Gastrocnemius medialis (tissue), 4 donors: ENCODE measurements at places on chromosomes 2 and 18.

GRCh38 chr2:238928520-238929241 is 80.8 kb downstream of the TWIST2 start:
- no peaks in the 10 kb centered on the region for H3K4me1 ChIP-seq
- H3K36me3 ChIP-seq, result no peaks in the 10 kb centered on the region
- H3K4me3 ChIP-seq, result no peak overlapping the region
- no peak overlapping the region for H3K27ac ChIP-seq

- DNase-seq, result no peak
- H3K27me3 ChIP-seq, result no peaks in the 10 kb centered on the region
- no peak overlapping the region for H3K27ac ChIP-seq
- no peaks in the 10 kb centered on the region for H3K36me3 ChIP-seq
- H3K4me3 ChIP-seq, result no peak overlapping the region
These were observed 238.7 kb upstream of the SOX11 start for GRCh38 chr2:5453220-5454050.

DNA sequence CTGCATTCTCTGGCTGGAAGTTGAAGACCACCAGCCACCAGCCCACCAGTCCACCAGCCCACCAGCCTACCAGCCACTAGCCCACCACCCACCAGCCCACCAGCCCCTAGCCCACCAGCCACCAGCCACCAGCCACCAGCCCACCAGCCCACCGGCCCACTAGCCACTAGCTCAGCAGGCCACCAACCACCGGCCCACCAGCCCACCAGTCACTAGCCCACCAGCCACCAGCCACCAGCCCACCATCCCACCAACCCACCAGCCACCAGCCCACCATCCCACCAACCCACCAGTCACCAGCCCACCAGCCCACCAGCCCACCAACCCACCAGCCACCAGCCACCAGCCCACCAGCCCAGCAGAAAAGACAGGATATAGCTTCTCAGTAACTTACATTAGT is 18.6 kb upstream of the TMEM131 start:
- DNase-seq, result no peak
- no peak overlapping the region for H3K27ac ChIP-seq
- no peaks in the 10 kb centered on the region for H3K27me3 ChIP-seq
- peaks cover 20% of the 10 kb centered on the region for H3K4me1 ChIP-seq

GRCh38 chr2:100197631-100198153 is 55.3 kb upstream of the AFF3 start:
- H3K27ac ChIP-seq, result peak overlapping the region; percentile 56
- no peak for DNase-seq
- H3K36me3 ChIP-seq, result no peaks in the 10 kb centered on the region
- H3K4me3 ChIP-seq, result no peak overlapping the region
- no peaks in the 10 kb centered on the region for H3K27me3 ChIP-seq
- H3K4me1 ChIP-seq, result peaks cover 31% of the 10 kb centered on the region

DNA sequence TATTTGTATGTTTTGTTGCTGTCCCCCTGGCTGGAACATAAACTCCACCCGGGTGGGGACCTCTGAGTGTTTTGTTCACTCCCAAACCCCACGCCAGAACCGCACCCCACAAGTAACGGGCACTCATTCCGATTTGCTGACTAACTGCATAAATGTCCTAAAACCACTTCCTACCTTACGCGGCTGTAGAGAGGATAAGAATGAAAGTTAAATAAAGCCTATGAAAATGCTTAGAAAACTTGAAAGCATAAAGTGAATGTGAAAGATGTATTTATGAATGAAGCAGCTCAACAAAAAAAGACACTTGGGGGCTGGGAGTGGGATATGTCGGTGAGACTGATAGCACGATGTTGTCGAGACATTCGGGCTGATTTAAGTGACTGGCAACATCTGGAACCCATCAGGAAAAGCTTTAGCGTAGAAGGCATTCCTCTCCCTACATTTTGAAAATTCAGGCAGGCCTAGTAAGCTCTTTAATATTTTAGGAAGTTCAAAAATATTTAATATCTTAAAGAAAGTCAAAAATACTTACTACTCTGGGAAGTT is 206.7 kb downstream of the SH3RF3 start:
- peaks cover 20% of the 10 kb centered on the region for H3K4me1 ChIP-seq
- H3K27me3 ChIP-seq, result no peaks in the 10 kb centered on the region
- no peaks in the 10 kb centered on the region for H3K36me3 ChIP-seq
- H3K4me3 ChIP-seq, result no peak overlapping the region
- no peak for DNase-seq

DNA sequence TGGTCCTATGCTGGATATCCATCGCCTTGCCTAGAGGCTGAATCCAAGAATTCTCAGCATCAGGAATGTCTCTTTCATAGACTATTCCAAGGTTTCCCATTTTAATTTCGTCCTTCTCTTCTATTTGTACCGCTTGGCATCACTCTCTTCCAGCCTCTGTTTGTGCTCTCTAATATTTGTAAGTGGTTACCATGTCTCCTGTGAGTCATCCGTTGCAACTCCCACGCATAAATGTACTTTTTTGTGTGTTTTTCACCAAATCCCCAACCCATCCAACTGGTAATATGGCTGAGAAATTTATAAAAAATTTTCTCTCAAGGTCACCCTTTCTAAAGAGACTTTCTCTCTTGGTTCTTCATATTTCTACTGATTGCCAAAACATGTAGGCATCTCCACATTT is 21.8 kb downstream of the COLEC12 start:
- no peak overlapping the region for H3K4me3 ChIP-seq

- DNase-seq, result no peak
- H3K27me3 ChIP-seq, result no peaks in the 10 kb centered on the region
- H3K4me3 ChIP-seq, result no peak overlapping the region
- H3K27ac ChIP-seq, result no peak overlapping the region
- no peaks in the 10 kb centered on the region for H3K36me3 ChIP-seq
- no peaks in the 10 kb centered on the region for H3K4me1 ChIP-seq
These were observed 86.5 kb downstream of the LRP2 start for GRCh38 chr2:169275696-169276444.
